ENCODE measurements at places on chromosomes 6 and 20. TPM values are rescaled to one million over a fixed set of nuclear protein-coding genes. Genes with fewer than 3 reads are reported as not detected.

DNA sequence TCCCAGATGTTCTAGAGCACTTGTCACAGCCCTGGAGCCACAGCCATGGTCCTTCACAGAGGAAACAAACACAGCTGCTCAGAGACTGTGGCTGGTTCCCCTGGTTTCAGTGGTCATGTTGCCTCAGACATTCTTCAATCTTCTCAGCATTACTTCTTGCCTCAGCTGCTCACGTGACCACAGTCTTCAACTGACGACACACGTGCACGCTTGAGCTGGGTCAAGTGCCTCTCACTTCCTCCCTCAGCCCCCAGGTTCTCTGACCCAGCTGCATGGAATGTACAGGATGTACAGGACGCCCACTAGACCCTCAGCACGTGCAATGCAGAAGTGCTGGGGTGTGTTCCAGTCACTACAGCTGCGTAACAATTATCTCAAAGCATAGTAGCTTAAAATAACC lies 159.8 kb upstream of the GGTLC1 start:
- DNase-seq, result peak; percentile 30
- no peaks in the 10 kb centered on the region for H3K36me3 ChIP-seq
- no peak overlapping the region for H3K4me3 ChIP-seq
- H3K4me1 ChIP-seq, result no peaks in the 10 kb centered on the region
- no peak overlapping the region for H3K27ac ChIP-seq

- H3K4me3 ChIP-seq, result no peak overlapping the region
- H3K27me3 ChIP-seq, result no peaks in the 10 kb centered on the region
- no peak for DNase-seq
- no peaks in the 10 kb centered on the region for H3K36me3 ChIP-seq
- no peaks in the 10 kb centered on the region for H3K4me1 ChIP-seq
Measured at GRCh38 chr6:65700561-65700960, 6.5 kb downstream of the EYS start.

DNA sequence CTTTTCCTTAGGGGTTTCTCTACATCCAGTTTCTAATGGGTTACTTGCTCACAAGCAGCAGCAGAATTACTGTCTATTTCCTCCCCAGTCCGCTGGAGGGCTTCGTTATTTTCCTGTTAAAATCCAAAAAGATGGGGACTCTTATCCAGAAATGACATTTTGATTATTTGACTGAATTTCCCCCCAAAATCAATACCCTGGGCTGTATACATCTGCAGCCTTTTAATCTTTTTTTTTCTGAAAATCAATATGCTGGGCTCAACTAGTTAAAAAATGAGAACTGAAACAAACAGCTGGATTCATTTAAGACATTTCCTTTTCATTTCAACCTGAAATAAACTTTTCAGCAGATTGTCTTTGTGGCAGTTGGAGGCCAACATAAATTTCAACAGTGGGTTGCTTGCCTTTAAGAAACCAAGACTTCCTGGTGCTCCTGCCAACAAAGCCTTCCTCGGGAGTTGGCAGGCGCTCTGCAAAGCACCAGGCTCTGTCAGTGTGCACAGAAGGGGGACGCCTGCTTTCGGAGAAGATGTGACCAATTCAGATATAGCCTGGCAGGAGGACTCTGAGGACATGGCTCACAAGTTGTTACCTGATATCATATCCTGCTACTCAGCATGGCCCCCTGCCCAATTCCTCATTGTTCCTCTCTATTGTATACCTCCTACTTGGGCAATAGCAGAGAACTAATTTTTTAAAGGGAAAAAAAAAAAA lies 204.7 kb upstream of the ARG1 start:
- H3K27ac ChIP-seq, result no peak overlapping the region
- H3K4me3 ChIP-seq, result no peak overlapping the region
- DNase-seq, result peak; percentile 77
- H3K36me3 ChIP-seq, result no peaks in the 10 kb centered on the region
- peaks cover 4% of the 10 kb centered on the region for H3K4me1 ChIP-seq
- H3K27me3 ChIP-seq, result no peaks in the 10 kb centered on the region

DNA sequence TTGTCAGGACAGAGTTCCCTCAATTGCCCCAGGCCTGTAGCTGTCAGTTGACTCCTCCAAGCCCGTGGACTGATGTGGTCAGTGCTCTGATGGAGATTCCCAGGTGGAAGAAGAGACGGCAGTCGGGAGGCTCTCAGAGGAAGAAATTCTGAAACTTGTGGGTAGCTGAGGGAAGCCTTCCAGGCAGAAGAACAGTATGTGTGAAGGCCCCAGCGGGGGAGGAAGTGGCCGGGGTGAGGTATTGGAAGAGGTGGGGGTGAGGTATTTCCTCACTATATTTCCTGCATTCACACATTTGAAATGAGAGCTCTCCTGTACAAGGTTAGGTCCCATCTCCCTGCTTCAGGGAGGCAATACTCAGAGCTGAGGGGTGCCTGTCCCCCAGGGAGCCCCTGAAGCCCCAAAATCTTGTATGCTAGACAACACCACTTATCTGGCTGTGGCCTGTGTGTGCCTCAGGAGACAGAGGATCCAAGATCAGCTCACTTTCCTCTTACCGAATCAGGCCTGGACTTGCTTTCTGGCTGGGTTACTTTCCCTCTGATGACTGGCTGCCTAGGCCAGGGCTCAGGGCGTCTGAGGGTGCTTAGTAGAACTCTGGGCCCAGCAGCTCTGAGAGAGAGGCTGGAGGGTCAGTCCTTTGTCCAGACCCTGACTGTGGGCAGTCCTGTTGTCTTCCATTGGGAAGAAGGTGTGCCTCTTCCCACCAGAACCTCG lies 49.3 kb upstream of the MYL9 start:
- no peak overlapping the region for H3K27ac ChIP-seq
- H3K27me3 ChIP-seq, result no peaks in the 10 kb centered on the region
- DNase-seq, result no peak
- peaks cover 50% of the 10 kb centered on the region for H3K36me3 ChIP-seq

DNA sequence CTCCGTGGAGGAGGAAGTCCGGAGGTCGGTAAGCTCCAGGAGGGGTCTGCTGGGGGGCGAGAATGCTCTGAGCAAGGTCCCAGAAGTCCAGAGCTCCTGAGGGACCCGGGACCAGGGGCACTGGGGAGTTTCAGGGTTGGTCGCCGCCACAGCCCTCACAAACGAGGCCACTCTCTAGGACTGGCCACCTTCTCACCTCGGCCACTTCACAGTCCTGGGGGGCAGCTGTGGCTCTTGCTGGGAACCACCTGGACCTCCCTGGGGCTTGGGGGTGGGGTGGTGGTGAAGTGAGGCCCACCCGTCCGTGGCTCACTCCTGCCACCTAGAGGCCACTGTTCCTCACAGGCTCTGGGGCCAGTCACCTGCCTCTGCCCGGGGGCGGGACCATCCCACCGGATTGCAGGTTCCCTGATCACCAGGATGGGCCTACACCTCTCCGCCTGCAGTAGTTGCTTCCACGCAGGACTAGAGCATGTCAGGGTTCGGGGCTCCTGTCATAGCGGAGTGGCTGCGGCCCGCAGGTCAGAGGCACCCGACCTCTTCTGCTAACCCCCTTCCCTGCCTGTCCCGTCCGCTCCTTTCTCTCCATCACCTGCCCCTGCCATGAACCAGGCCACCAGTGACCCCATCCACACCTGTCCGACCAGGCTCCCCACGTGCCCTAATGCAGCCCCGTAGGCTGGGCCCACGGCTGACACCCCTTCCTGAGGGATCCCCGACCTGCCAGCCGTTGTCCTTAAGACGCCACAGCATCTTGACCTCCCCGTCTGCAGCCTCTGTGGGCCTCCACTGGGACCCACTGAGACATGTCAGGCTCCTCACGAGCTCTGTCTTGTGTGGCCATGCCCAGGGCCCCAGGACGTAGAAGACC lies 5.1 kb upstream of the TCEA2 start:
- no peaks in the 10 kb centered on the region for H3K36me3 ChIP-seq
- H3K4me1 ChIP-seq, result no peaks in the 10 kb centered on the region
- peak; percentile 82 for DNase-seq
- H3K4me3 ChIP-seq, result no peak overlapping the region
- peaks cover 6% of the 10 kb centered on the region for H3K27me3 ChIP-seq
- no peak overlapping the region for H3K27ac ChIP-seq

- no peaks in the 10 kb centered on the region for H3K27me3 ChIP-seq
- H3K4me3 ChIP-seq, result no peak overlapping the region
- H3K36me3 ChIP-seq, result no peaks in the 10 kb centered on the region
- no peak for DNase-seq
- no peak overlapping the region for H3K27ac ChIP-seq
Measured at GRCh38 chr6:129507059-129507807, 202.7 kb downstream of the ARHGAP18 start.

DNA sequence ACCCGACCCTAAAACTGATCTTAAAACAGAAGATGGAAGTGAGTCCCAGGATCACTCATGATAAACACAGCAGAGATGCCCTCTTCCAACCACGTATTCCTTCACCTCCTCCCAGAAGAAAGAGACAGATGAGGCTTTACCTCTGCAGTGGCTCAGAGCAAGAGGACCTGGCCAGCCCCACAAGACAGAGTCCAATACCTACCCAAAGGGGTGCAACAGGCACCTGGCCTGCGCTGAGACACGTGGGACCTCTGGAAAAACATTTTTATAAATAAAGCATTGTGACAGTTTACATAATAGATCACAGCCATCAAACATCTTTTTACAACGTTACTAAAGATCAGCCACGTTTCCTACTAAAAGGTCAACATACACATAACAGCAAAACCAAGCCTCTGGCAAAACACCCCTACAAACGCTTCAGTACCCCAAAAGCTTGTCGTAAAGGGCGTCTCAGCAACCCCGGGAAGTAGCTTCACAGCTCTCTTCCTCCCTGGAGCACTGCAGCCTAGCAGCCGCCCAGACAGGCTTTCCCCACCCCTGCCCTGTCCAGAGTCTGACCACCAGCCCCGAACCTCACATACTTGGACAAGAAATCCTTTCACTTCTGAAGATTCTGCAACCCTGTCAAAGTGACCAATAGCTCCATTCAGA lies 2.9 kb downstream of the TAF4 start:
- H3K27ac ChIP-seq, result no peak overlapping the region
- no peaks in the 10 kb centered on the region for H3K36me3 ChIP-seq
- no peak overlapping the region for H3K4me3 ChIP-seq
- peaks cover 17% of the 10 kb centered on the region for H3K4me1 ChIP-seq
- no peaks in the 10 kb centered on the region for H3K27me3 ChIP-seq
- DNase-seq, result no peak

DNA sequence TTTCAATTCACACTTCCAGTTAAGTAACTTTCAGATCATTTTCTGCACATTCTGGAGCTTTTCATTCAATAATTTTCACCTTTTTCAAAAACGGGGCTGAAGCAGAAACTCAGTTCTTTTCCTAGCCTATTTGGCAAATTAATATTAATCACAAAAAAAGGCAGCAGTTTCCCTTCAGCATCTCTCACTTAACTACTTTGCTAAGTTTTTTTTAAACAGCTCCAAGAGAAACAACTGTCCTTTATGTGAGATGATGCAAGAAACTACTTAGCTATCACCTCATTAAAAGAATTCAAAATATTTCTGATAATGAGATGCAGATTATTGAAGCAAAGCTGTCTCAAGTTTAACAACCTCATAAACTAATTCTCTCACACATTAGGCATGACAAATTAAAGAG lies 11.8 kb downstream of the CASS4 start:
- no peaks in the 10 kb centered on the region for H3K4me1 ChIP-seq
- no peaks in the 10 kb centered on the region for H3K36me3 ChIP-seq
- DNase-seq, result no peak
- no peaks in the 10 kb centered on the region for H3K27me3 ChIP-seq

- H3K27me3 ChIP-seq, result peaks cover 2% of the 10 kb centered on the region
- no peak overlapping the region for H3K27ac ChIP-seq
- H3K4me1 ChIP-seq, result no peaks in the 10 kb centered on the region
- H3K36me3 ChIP-seq, result no peaks in the 10 kb centered on the region
Measured at GRCh38 chr6:46453741-46454316, 37.4 kb downstream of the RCAN2 start.

GRCh38 chr6:30960907-30961673 lies 20.3 kb downstream of the MUCL3 start:
- H3K36me3 ChIP-seq, result no peaks in the 10 kb centered on the region
- DNase-seq, result no peak
- H3K27ac ChIP-seq, result no peak overlapping the region
- H3K4me3 ChIP-seq, result no peak overlapping the region
- H3K4me1 ChIP-seq, result no peaks in the 10 kb centered on the region
- no peaks in the 10 kb centered on the region for H3K27me3 ChIP-seq

DNA sequence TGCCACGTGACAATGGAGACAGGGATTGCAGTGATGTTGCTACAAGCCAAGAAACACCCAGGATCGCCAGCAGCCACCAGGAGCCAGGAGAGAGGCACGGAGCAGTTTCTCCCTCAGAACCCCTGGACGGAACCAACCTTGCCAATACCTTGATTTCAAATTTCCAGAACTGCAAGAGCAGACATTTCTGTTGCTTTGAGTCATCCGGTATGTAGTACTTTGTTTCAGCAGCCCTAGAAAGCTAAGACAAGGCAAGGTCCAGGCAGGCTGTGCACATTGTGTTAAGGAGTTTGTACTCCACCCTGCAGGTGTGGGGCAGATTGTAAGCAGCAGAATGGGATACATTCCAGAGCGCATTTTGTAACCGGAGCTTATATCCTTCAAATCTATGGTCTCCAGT lies 48.3 kb downstream of the TRERF1 start:
- H3K27ac ChIP-seq, result peak overlapping the region; percentile 91
- DNase-seq, result peak; percentile 93
- no peaks in the 10 kb centered on the region for H3K27me3 ChIP-seq
- peaks cover 40% of the 10 kb centered on the region for H3K4me1 ChIP-seq
- H3K4me3 ChIP-seq, result no peak overlapping the region

DNA sequence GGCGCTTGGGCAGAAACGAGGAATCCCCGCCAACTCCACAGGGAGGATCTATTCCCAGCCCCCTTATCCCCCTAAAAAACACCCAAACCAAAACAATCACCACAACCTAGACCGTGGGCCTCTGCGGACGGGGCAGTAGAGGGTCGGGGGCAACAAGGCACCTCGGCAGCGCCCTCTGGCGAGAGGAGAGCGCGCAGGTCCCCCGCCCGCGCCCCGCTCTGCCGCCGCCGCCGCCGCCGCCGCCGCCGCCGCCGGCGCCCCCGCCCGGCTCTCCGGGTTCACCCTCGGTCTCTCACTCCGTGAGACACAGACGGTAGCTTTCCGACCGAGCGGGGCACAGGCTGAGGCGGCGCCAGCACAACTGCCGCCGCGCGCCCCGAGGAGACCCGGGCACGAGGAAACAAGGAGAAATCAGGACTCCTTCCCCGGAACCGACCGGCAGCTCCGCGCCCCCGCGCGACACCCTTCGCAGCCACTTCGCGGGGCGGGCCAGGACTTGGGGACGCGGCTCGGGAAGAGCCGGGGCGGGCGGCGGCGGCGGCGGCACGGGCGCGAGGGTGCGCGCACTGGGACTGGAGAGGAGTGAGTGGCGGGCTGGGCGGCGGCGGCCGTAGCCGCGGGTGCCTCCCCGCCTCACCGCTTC lies at the start of gene SLC35F1:
TSS of gene SLC35F1 (plus strand) at position 307 of the 643 bp plus-strand sequence.
- H3K27me3 ChIP-seq, result peaks cover 5% of the 10 kb centered on the region
- H3K4me1 ChIP-seq, result peaks cover 3% of the 10 kb centered on the region
- H3K36me3 ChIP-seq, result no peaks in the 10 kb centered on the region
- peak; percentile 1 for DNase-seq
- H3K27ac ChIP-seq, result no peak within 1 kb of the TSS
- peak within 1 kb of the TSS; percentile 5 for H3K4me3 ChIP-seq

MUCL3 gene
- 0.06 TPM for polyA plus RNA-seq

LY6G6D gene
- polyA plus RNA-seq, result not detected

AHI1 gene
- polyA plus RNA-seq, result 3.4 TPM

TMEM200A gene
- 3.6 TPM for polyA plus RNA-seq

KIF6 gene
- 0.18 TPM for polyA plus RNA-seq

NMBR gene
- polyA plus RNA-seq, result 0.04 TPM

AVP gene
- not detected for polyA plus RNA-seq

Measured in small intestine (tissue), 16 donors.